Endothelial cell of umbilical vein (primary cell): ENCODE measurements at places on chromosomes 1 and 21. TPM values are rescaled to one million over a fixed set of nuclear protein-coding genes. Genes with fewer than 3 reads are reported as not detected.

Gene SLAMF1
- total RNA-seq, result not detected in 2 replicates

Gene BLACAT1
- not detected in 2 replicates for total RNA-seq

Gene AMY1A
- not detected in 2 replicates for total RNA-seq

Gene SHISAL2A
- total RNA-seq, result not detected in 2 replicates

Gene CCDC17
- total RNA-seq, result 3.5 and 3.6 TPM in 2 replicates

Gene DNALI1
- 6.2 and 8.1 TPM in 2 replicates for total RNA-seq

Gene SPRR2B
- total RNA-seq, result not detected in 2 replicates

Gene PGLYRP3
- not detected in 2 replicates for total RNA-seq

Gene ARHGEF19
- total RNA-seq, result 6.2 and 9.2 TPM in 2 replicates

Gene ALX3
- total RNA-seq, result not detected in 2 replicates

Gene CCDC181
- total RNA-seq, result 0.18 and 0.78 TPM in 2 replicates

Gene GOLT1A
- not detected in 2 replicates for total RNA-seq

Gene KIAA0040
- 10.9 and 21.5 TPM in 2 replicates for total RNA-seq

Gene IL22RA1
- total RNA-seq, result not detected in 2 replicates

Gene WNT9A
- 4.1 and 5.4 TPM in 2 replicates for total RNA-seq

Gene PRELP
- not detected in 2 replicates for total RNA-seq

Gene KCNN3
- 0.85 and 1.1 TPM in 2 replicates for total RNA-seq

Gene FAM72C
- total RNA-seq, result 2.8 and 3.6 TPM in 2 replicates

Gene ACAP3
- 39.0 and 43.0 TPM in 2 replicates for total RNA-seq

Gene SAMSN1
- 5.3 and 8.0 TPM in 2 replicates for total RNA-seq

Gene GABRD
- total RNA-seq, result not detected in 2 replicates

Gene FCRL1
- not detected in 2 replicates for total RNA-seq

Gene MCOLN2
- total RNA-seq, result not detected in 2 replicates

Gene ATP1A4
- total RNA-seq, result not detected in 2 replicates

Gene GBP1
- 17.8 and 28.0 TPM in 2 replicates for total RNA-seq

Gene PCSK9
- 0.23 and 0.35 TPM in 2 replicates for total RNA-seq

Gene CLCA1
- not detected in 2 replicates for total RNA-seq

Gene PIK3CD
- 5.2 and 7.3 TPM in 2 replicates for total RNA-seq

Gene ANXA9
- not detected in 2 replicates for total RNA-seq
